Stimulated activated memory B cell treated with anti-CD40 and anti-IgM and Interleukin-4, amounts not matched to agents 10 μg/mL and 1 μg/mL and 100 μg/mL, for 72 hours (primary cell): ENCODE measurements at places on chromosomes 1 and 21.

GRCh38 chr1:75520862-75521475 lies 89.9 kb downstream of the SLC44A5 start:
- ATAC-seq, result no peak

DNA sequence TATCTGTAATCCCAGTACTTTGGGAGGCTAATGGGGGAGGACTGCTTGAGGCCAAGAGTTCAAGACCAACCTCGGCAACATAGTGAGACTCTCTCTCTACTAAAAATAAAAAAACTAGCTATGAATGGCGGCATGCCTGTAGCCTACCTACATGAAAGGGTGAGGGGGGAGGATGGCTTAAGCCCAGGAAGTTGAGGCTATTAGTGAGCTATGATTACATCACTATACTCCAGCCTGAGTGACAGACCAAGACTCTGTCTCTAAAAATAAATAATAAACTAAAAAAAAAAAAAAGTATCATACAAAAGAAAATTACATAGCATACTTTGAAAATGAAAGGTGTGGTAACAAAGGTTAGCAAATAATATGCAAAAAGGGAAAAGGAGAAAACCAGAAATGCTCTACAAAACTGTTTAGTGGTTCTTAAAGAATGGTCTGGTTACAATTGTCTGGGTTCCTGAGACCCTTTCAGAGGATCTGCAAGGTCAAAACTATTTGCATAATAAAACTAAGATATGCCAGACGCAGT lies 19.0 kb upstream of the SH2D5 start:
- no peak for ATAC-seq

GRCh38 chr1:6686294-6686693 lies 15.3 kb downstream of the DNAJC11 start:
- ATAC-seq, result no peak

- no peak for ATAC-seq
Observed at GRCh38 chr1:114956570-114956969, 73.1 kb upstream of the TSHB start.

DNA sequence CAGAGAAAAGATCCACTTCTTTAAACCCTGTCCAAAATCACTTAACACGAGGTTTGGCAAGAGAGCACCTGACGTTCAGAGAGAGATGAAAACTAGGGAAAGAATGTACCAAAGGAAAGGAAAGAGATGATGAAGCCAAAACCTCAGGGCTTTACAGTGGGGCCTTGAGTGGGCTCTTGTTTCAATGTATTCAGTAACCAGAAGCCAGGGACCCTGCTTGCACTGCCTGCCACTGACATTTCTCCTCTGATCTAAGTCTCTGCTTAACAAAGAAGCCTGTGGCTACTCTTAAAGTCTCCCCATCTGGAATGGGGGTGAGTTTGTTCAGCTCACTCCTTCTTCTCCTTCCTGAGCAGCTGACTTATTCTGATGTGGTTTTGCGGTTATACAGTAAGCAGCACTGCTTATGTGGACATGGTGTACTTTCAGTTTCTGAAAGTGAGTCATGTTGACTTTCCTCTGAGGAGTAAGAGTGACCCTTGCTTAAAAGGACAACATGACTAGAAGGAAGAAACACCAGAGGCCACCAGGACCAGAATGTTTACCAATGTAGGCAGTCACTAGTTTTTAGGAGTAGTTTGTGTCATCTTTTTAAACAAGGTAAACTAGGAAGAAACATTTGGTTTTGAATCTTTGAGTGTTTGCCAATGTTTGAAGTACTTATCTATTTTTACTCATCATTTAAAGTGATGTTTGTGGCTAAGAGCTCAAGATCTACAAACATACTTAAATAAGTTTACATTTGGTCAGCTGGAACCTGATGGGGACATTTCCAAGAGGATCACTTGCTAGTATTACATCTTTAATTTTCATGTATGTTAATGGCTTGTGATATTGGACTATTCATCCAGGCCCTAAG lies 87.4 kb downstream of the FASLG start:
- peak; percentile 89 for ATAC-seq

DNA sequence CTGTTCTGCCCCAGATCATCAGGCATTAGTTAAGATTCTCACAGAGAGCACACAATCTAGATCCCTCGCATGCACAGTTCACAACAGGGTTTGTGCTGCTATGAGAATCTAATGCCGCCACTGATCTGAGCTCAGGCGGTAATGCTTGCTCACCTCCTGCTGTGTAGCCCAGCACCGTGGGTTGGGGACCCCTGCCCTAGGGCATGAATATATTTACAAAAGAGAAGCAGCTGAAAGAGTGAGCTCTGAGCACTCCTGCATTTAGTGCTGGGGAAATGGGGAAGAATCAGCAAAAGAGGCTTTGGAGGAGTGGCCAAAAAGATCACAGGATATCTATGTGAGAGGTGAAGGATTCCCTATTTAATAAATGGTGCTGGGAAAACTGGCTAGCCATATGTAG lies 5.6 kb downstream of the CFAP57 start:
- no peak for ATAC-seq

- peak; percentile 95 for ATAC-seq
Observed at GRCh38 chr1:161305867-161306519, 3.8 kb downstream of the MPZ start.

DNA sequence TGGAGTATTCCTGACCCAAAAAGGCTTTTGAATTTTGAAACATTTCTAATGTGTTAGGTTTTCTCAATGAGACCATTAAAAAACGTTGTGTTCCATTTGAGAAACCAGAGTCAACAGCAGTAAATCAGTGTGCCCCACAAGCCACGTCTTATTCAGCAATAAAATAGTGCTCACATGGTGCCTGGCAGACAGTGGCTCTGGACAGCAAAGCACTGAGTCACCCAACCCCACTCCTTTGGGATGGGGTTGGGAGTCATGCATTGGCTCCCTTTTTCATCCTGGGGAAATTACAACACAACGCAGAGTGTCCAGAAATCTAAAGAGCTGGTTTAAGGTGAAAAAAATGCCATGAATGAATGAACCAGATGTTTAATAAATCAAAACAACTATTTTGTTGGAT lies 46.5 kb downstream of the KCNJ15 start:
- no peak for ATAC-seq

DNA sequence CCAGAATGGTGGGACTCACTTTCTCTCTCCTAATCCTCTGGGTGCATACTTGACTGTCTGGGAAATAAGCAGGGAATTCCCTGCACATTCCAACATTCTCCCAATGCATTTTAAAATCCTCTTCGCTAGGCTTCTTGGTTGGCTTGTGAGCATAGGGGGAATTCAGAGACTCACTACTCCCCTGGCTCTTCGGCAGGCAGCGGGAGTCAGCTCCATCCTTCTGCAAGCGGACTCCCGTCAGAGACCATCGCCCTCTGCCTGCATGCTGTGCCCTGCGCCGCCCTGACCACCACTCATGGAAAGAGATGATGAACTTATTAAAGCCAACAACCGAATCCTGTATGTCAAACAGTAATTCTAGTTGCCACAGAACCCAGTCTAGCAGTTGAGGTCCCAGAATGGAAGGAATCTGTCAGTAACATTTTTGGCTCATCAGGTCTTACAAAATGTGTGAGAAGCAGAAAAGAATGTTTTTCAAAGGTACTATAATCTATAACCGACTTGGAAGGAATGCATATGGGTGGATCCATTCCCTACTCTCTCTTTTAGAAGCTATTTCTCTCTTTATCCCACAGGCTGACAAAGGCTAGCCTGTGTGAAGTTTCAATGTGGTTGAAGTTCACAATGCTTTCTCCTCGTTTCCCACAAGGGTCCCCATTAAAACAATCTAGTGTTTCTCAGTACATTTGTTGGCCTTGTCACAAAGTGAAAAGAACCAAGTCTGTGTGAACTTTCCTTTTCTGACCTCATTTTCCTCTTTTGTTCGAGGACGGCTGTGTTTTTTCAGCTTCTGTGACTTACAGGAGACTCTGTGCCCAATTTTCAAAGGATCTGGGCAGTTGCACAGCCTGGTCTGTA lies 119.1 kb upstream of the ADAR start:
- ATAC-seq, result no peak

GRCh38 chr1:84750110-84750730 lies 60.0 kb upstream of the SSX2IP start:
- ATAC-seq, result no peak

GRCh38 chr1:108124622-108125311 lies 75.4 kb downstream of the SLC25A24 start:
- ATAC-seq, result no peak

DNA sequence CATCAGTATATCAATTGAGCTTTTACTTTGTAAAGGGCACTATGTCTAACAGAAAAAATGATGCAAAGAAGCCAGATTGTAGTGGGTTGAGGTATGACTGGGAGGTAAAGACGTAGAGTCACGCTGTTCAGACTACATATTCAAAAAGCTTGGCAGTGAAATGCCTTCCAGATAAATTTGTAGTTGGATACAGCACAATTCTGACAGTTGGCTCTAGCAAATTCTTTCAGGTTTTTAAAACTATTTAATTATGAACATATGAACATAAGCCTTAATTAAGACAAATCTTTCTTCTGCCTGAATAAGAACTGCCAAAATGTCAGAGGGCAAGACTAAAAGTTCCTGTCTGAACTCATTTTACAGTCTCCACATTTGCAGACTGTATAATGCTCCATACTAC lies 118.8 kb downstream of the DPYD start:
- ATAC-seq, result no peak

GRCh38 chr1:3514404-3514803 lies 59.9 kb downstream of the ARHGEF16 start:
- ATAC-seq, result no peak

GRCh38 chr1:27872802-27873551 lies 633 bp downstream of the THEMIS2 start:
- peak; percentile 22 for ATAC-seq

DNA sequence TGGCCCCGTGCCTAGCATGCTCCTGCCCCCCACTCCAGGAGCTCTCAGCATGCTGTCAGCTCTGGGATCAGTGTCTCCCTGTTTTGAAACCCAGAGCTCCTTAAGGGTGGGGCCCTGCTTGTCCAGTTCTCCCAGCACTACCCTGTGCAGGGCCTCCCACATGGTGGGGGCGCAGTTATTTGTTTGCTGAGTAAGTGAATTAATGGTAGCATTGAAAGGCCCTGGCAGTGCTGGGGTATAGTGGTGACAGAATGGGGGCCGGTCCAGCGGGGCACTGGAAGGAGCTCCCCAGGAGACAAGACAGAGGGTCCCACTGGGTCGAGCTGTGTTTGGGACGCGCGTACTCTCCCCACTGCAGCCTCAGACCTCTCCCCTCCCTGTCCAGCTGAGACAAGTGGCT lies 99.9 kb downstream of the NPHP4 start:
- no peak for ATAC-seq

- ATAC-seq, result no peak
Observed at GRCh38 chr1:84540759-84541158, 33.5 kb downstream of the CTBS start.

- no peak for ATAC-seq
Observed at GRCh38 chr1:234570329-234571120, 39.5 kb downstream of the IRF2BP2 start.

DNA sequence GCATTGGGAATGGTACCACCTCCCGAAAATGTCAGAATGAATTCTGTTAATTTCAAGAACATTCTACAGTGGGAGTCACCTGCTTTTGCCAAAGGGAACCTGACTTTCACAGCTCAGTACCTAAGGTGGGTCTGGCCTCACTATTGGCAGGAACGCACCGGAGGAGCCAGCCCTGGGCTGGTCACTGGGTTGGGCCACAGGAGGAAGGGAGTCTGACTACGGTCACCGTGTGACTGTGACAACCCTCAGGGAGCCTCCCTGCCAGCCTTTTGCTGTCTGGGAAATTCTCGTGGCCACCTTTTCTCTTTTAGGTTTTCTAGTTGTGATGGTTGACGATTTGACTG lies 2.2 kb downstream of the IL10RB start:
- no peak for ATAC-seq

DNA sequence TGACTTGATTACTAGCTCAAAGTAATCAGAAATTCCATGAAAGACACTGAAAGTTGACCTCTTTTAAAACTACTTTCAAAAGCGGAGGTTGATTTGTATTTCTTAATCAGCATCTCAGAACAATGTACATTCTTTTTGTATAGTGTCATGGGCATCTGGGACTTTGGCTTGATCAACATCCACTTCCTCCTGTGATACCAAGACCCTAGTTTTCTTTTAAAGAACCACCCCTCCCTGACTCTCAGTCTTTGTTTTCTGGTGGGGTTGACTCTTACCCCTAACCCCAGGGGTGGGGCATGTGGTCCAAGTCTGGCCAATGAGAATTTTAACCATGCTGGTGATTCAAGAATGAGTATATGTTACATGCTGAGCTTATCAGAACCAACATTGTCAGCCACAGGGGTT lies 21.7 kb upstream of the IRF2BP2 start:
- ATAC-seq, result no peak

- ATAC-seq, result peak; percentile 2
Observed at GRCh38 chr1:235327559-235328270, at the start of gene ARID4B. ARID4B (minus strand) TSS chr1:235328179; CDS start chr1:235326919, 1,260 bp downstream.

GRCh38 chr1:172653015-172653709 lies 5.7 kb upstream of the FASLG start:
- ATAC-seq, result no peak

GRCh38 chr1:45134461-45134873 lies 71.9 kb downstream of the ZSWIM5 start:
- no peak for ATAC-seq

- ATAC-seq, result no peak
Observed at GRCh38 chr1:165114022-165114888, 242.3 kb downstream of the LMX1A start.

DNA sequence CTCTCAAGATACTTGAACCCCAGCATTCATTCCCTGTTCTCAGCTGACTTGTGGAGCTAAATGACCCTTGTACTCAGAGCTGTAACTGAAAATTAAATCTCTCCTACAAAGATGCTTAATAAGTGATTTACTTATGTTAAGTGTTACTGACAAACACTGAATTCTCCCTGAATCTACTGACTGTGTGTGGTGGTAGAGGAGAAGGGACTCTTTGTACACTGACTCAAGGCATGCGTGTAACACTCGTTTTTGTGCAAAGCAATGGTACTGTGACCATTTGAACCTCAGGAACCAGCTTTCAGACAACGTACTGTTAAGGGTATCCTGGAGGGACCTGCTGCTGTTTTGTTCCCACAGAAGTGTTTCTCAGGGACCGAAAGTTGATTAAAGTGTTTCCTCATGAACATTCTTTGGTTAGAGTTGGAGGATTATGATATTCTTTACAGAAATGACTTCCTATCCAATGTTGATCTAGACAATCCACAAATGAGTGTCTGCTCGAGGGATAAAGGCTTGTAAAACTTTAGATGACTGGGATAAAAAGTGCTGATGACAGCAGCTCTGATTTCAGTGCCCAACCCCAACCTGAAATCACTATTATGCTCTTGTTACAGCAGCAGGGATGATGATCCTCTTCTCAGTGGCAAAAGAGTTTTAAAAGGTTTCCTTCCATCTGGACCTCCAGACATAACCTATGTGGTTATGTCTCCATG lies 12.8 kb downstream of the RGL1 start:
- no peak for ATAC-seq

- ATAC-seq, result no peak
Observed at GRCh38 chr1:211320980-211321379, 5.7 kb upstream of the TRAF5 start.

DNA sequence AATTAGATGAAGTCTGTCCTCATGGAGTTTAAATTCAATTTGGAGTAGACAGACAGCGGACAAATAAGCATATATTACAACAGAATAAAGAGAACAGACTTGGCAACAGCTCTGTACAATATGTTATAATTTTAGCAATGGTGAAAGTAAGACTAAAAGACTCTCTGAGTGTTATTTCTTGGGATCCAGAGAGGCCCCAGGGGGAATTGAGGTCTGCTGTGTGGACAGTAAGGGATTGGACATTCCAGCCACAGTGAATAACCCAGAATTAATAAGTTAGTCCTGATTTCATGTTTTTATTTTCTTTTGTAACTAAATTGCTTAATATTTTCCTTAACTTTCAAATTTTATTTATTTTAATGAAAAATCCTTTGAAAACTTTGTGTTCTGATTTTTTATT lies 101.7 kb downstream of the PATJ start:
- ATAC-seq, result no peak

GRCh38 chr21:45475797-45476570 lies 66.3 kb downstream of the SLC19A1 start:
- ATAC-seq, result no peak
